Neuronal stem cell (in vitro differentiated cells): ENCODE measurements at places on chromosomes 6 and 20.
A peak's percentile ranks its signal among the peaks of the same experiment; 100 is the strongest.

GRCh38 chr6:5878792-5879191 is 127.9 kb downstream of the NRN1 start:
- DNase-seq, result no peak

DNA sequence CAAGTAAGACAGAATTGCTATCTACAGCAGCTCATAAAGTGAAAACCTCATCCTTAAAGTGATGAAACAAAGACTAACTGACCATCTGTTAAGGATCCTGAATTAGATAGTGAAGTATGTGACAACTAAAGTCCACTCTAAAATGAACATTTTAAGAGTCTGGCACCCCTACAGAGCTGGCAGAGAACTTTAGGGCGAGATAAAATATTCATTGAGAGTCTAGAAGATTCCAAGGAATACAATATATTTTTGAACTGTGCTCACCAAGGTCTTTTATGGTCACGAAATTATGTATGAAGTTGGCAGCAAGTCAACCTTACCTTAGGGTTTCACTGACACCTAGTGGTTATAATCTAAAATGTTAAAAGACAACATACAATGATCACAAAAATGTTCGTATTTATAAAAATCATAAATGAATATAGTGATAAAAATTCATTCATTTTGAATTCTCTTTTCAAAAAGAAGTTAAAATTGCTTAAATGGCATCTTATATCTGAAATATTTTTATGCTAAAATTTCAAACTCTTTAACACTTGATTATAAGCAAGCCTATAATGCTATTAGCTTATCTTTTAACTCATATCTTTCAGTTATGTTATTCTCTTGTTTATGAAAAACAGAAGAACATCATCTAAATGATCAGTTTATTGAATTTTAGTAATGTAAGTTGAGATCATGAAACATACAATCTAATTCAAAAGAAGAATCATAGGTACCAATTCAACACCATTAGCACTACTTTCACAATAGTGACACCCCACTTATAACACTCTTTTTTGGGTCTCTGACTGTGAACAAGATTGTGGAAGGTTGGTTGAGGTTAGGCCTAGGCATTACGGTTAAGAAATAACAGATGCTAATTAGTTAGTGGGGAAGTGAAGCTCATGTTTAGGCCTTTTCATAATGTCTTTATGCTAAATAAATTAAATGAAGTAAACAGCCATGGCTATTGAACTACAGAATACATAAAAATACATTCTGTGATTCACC is 27.5 kb downstream of the RSPH3 start:
- DNase-seq, result no peak

GRCh38 chr6:112298021-112298745 is 43.8 kb upstream of the LAMA4 start:
- DNase-seq, result no peak

DNA sequence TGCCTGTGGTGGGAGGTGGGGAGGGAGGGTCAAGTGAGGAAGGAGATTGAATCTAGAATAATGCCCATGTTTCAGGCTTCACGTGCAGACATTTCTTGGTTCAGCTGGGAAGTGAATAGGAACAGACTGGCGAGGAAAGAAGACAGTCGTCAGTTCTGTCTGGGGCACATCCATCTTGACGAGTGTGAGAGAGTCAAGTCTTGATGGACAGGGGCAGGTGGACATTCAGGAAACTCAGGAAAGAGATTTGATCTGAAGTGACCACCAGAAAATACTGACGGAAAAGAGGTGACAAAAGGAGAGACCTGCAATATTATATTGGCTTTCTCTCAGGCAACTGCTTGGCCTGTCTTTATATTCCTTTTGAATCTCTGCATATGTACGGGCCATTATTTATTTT is 68.6 kb downstream of the ESR1 start:
- no peak for DNase-seq

GRCh38 chr6:89146718-89147700 is 1.2 kb downstream of the PM20D2 start:
- peak; percentile 20 for DNase-seq

GRCh38 chr6:100116411-100117194 is 122.6 kb upstream of the MCHR2 start:
- peak; percentile 62 for DNase-seq

DNA sequence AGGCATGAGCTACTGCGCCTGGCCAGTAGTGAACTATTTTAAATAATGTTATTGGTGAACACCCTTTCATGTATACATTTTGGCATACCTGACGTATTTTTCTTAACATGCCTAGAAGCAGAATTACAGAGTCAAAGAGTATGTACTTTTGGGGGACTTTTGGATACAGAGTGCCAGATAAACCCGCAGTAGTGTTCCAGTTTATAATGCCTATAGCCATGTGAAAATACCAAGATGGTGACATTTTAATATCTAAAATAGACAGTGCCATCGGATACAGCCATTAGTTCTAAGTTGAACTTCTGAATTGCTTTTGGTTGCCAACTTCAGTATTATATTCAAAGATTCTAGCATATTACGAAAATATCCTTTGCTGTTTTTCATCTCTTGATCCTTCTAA is 20.3 kb downstream of the TM9SF4 start:
- DNase-seq, result no peak

DNA sequence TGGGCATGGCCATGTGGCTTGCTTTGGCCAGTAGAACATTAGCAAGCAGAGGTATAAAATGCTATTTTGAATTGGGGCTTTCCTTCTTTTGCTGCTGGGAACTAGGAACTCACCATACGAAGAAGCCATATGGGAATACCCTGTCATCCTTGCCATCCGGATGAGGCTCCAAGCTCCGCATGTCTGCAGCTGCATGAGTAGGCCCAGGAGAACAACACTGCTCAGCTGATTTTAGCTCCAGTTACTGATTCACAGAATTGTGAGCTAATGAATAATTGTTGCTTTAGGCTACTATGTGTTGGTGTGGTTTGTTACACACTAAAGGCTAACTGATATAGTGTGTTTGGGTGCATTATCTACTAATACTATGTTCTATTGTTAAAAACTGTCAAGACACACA is 2.7 kb upstream of the PLCB4 start:
- DNase-seq, result no peak

GRCh38 chr20:23456873-23457272 is 4.2 kb upstream of the CST11 start:
- no peak for DNase-seq

GRCh38 chr6:34855463-34855862 is 32.4 kb downstream of the TAF11 start:
- no peak for DNase-seq

DNA sequence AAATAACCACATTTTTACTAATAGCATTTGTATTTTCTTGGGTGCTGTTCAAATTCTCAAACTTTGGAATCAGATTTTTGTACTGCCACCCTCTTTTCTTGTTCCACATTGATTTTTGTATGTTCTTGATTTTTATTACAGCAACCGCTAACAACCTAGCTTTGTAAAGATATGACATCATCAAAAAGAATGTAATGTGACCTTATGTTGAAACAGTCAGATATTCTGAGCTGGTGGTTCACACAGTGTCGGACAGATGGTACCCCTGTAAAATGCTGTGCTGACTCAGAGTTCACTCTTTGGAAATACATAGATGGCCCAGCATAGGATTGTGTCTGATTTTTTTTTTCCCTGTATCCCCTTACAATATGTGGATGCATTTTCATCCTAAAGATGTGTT is 118.9 kb downstream of the QKI start:
- DNase-seq, result no peak

- peak; percentile 51 for DNase-seq
Measured at GRCh38 chr6:27332692-27333641, 20.9 kb upstream of the POM121L2 start.

DNA sequence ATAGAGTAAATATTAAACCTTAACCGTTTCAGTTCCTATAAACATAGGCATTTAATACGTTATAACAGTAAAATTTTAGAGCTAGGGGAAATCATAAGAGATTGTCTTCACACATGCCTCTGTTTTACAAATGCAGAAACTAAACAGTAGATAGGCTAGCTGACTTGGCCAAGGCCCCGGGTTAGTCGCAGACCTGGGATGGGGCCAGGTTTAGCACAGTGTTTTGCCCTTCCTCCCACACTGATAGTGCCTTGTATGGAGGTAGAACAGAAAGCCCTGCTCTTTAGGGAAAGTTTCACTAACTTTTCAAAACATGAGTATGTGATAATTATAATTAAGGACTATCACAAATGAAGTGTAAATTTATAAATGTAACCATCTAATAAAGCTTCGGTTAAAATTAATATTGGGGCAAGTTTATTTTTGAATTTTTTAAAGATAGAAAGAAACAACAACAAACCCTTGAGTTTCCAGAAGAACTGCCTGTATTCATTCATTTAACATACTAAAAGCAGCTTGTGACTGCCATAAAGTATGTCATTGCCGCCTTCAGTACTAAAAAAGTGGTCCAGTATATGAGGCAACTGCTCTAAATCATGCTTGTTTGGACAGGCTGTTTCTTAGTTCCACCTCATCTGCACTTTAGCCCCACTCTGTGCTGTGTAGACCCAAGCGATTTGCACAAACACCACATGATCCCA is 62.5 kb upstream of the LOC128125822 start:
- DNase-seq, result no peak

GRCh38 chr6:42374018-42374669 is 77.6 kb downstream of the TRERF1 start:
- DNase-seq, result no peak

DNA sequence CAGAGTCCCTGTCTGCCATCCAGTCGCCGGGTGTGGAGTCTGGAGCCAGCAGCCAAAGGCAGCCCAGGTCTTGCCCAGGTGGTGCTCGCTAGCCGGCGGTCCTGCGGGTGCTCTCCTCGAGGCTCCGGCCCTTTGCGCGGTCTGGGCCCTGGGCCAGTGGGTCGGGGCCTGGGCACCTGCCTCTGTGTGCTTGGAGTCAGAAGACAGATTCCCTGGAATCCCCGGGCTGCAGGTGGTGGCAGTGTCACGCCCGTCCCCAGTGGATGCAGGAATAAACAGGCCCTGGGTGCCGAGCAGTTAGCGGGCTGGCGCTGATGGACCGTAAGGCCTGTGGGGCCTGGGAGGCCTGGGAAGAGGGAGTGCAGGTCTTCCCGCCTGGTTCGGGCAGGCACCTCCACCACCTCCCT is 5.3 kb downstream of the SS18L1 start:
- no peak for DNase-seq

DNA sequence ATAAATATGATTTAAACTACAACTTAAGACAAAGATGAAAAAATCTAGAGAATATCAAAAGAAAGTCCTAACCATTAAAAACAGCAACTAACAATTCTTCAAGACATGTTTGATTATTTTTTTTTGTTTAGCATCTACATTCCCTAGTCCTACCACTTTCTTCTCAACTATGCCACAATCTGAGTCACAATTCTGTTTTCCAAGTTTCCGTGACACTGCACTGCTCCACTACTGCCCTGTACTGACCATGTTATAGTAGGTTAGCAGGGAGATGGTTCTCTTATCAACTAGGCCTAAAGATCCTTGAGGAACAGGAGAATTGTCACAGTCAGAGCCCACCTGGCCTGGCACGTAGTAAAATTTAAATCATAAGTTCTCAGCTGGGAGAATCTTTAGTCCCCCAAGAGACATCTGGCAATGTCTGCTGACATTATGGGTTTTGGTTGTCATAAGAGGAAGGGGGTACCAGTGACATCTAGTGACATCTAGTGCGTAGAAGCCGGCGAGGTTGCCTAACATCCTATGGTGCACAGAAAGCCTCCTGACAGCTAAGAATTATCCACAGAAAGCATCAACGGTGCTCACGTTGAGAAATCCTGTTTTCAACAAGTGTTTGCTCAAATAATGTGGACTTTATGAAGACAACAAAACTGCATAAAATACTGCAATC is 100.5 kb downstream of the PDE10A start:
- no peak for DNase-seq

DNA sequence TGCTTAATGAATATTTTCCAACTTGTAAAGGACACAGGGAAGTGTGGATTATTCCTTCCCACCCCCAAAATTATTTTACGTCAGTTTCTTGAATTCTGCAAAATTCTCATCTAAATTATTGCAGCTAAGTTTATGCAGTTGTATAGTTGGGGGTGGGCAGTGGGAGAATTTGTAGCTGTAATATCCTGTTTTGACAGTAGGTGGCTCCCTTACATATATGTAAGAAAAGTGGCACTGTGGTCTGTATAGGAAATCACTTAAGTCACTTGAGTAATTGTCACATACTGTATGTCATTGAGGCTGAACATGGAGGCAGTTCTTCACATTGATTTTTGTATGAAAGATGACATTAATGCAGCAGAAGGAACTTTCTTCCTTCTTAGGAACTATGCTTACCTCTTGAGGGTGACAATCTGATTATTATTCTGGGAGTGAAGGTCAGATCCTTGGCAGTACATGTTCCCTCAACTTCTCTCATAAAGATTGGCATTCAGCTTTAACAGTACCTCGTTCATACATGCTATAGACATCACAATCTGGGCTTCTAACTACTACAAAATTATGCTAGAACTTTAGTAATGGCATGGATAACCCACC is 14.6 kb upstream of the CFAP206 start:
- peak; percentile 56 for DNase-seq

- DNase-seq, result no peak
Measured at GRCh38 chr6:125231574-125232343, 70.0 kb downstream of the HDDC2 start.

DNA sequence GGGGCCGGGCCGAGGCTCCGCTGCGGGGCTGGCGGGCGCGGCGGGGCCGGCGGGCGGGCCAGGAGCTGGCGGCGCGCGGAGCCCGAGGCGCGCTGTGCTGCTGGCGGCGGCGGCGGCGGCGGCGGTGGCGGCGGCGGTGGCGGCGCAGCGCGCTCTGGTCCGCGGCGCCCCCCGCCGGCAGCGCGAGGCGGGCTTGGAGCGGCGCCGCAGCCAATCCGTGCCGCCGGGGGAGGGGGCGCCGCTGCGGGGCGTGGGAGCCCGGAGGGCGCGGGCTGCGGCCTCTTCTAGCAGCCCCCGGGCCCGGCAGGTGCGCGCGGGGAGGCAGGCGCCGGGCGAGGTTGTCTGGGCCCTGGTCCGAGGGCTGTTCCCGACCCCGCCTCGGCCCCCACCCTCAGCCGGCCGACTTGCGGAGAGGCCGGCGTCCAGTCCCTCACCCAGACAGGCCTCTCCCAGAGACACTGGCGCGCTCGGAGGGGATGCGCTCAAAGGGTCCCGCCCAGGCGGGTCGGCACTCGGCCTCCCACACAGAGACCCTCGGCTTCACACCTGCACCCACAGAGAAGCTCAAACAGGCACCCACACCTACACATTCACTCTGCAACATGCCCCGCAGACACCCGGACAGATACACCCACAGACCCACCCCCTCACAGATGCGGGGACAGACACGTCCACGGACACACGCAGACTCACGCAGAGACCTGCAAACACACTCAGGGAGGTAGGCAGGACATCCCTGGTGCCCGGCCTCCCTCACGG is at the start of gene RIMS4:
RIMS4 (minus strand) TSS at position 156 of the 759 bp plus-strand sequence. CDS start 275 bp downstream, outside the sequence.
- peak; percentile 49 for DNase-seq

GRCh38 chr20:22796469-22797077 is 212.2 kb upstream of the FOXA2 start:
- DNase-seq, result no peak

GRCh38 chr6:41187924-41188886 is 12.7 kb downstream of the TREML2 start:
- DNase-seq, result no peak

DNA sequence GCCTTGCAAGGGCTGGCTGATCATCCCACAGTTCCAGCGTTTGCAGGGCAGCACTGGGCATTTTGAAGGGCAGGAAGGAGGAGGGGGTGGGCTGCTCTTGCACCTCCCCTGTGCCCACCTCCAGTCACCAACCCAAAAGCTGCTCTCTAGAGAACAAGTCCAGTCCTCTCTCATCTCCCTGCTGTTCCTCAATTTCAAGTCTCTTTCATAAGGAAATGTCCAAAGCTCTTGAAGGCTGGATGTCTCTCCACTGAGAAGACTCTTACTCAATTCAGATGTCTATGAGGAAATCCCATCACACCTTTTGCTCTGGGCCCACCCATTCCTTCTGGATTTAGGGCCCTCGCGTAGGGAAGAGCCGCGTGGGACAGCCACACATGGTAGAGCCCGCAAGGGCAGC is 31.7 kb downstream of the WRNIP1 start:
- DNase-seq, result no peak
